ENCODE measurements at places on chromosomes 16 and 17. TPM values are rescaled to one million over a fixed set of nuclear protein-coding genes. Genes with fewer than 3 reads are reported as not detected.

Gene NT5M
- total RNA-seq: 2.5 TPM

Gene QPRT
- total RNA-seq: 49.1 TPM

Gene PRSS22
- total RNA-seq: not detected

Gene HEATR9
- total RNA-seq: not detected

Gene PIK3R5
- not detected for total RNA-seq

Gene KIF18B
- 25.2 TPM for total RNA-seq

Gene CA7
- not detected for total RNA-seq

Gene ECI1
- total RNA-seq: 66.3 TPM

Gene KLHL10
- total RNA-seq: 0.17 TPM

Gene ARHGDIG
- not detected for total RNA-seq

Gene HNF1B
- not detected for total RNA-seq

Gene EPOP
- 1.2 TPM for total RNA-seq

Gene TSNAXIP1
- 1.2 TPM for total RNA-seq

Gene PDF
- 25.6 TPM for total RNA-seq

Gene TBC1D28
- not detected for total RNA-seq

Gene HOXB13
- not detected for total RNA-seq

Gene GAS2L2
- total RNA-seq: not detected

Gene C17orf113
- 0.17 TPM for total RNA-seq
